ENCODE measurements at places on chromosomes 11 and 22.
A peak's percentile ranks its signal among the peaks of the same experiment; 100 is the strongest.

DNA sequence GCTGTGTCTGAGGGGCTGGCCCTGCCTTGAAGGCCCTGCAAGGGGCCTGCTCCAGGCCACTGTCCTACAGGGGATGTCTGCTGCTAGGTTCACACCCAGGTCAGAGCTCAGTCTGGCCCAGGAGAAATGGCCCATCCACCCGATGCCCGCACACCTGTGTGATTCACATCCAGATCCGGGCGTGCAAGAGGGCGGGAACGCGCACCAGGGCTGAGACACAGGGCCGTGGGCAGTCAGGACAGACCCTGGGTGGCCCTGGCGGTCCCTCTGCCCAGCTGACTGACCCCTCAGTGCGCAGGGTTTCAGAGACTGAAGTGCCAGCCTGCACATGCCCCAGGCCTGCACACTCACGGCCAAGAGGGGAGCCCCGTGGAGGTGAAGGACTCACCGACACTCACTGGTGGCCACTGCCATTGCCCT is 7.4 kb downstream of the TOLLIP start:
- DNase-seq: no peak

- peak; percentile 92 for DNase-seq
Observed at GRCh38 chr11:112882494-112883381, 78.5 kb upstream of the NCAM1 start.

DNA sequence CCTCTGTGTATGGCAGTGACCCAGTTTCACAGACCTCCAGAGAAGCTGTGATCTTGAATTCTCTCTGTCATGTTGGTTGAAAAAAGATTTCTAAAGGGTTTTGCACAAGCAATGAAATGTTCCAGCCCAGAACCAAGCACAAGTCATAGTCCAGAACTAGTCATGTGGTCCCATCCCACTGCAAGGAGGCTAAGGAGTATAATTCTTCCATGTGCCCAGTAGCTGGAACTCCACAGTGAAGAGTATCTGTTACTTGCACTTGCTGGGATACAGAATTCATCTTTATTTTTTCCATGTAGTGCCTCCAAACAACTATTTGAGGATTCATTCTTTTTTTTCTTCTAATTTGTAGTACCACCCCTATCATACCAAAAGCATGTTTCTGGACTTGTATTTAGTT is 9.9 kb upstream of the MMP8 start:
- DNase-seq: no peak

DNA sequence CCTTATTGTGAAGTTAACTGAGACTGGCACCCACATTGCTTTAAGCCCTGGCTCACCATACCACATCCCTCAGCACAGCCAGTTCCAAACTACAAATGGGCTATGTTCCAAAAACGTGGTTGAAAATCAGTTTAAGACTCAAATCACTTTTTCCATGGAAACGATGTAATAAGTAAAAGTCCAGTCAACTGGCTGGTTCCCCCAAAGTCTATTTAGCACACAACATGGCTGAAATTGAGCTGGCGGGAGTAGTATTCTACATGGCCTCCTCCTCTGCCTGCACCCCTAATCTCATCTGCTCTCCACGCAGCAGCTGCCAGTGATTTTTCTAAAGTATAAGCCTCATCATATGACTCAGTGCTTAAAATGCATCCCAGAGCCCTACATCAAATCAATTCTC is 40.9 kb upstream of the BIRC3 start:
- DNase-seq: no peak

DNA sequence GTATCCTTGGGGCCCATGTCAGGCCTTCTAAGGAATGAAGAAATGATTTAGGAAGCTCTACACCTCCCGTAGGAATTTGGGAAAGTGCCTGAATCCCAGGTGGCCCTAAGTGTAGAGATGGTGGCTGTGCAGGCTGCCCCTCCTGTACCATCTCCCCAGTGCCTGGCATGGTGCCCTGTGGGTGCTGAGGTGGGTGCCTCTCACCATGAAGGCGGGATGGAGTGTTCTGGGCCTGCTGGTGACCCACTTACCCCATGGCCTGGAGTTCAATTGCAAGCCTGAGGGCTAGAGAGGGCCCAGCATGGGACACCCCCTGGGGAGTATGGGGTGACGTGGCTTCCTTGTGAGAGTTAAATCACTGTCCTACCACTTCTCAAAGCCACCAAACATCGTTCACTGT is 19.8 kb downstream of the SAMM50 start:
- DNase-seq: no peak

DNA sequence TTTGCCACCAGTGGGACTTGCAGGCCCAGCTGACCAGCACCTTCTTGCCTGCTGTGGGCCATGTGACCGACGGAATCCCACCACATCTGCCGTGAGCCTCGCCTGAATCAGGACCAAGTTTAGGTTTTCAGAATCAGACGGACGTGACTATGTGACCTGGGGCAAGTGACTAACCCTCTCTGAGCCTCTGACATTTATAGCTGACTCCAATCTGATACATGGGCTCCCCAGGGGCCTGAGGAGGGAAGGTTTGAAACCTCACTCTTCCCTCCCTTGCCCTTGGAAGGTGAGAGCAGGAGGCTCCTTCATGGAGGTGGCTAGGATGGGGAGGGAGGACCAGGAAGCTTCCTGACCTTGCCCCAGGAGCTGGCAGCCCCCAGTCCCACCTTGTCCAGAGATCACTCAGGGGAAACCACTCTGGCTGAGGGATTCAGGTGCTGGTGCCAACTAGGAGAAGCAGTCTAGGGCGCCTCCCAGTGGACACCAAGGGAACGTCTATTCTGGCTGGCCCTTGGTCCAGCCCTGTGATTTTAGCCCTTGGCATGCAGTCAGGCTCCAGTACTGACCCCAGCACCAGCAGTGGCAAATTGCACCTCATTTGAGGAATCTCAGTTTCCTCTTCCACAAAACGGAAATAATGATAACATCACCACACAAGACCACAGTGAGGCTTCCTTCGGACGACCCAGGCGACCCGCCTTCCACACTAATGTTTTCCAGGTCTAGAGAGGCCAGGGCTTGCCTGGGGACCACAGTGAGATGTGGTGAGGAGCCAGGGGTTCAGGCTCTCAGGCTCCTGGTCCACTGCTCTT is 47.2 kb upstream of the SYT7 start:
- peak; percentile 9 for DNase-seq

DNA sequence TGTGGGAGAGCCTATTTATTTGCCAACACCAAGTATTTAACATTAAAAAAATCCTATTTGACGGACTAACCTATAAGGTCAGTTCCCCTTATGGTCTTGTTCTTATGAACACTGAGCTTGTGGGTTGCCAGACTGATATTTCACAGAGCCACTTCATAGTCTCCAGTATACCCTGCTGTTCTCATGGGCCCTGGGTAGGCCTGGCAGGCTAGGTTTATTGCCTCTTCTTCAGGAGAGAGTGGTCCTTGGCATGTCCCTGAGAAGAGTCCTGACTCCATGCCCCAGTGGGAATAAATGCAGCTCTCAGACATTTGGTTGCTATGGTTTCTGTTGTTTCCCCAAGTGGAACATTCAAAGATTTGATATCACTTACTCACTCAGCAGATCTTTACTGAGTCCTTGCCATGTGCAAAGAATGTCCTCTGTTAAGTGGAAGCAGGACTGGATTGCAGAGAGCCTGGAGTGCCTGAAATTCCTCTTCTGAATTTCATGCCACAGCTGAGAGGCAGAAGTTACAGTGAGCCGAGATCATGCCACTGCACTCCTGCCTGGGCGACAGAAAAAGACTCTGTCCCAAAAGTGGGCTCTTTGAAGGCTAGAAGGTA is 15.7 kb downstream of the SLC5A1 start:
- DNase-seq: no peak

GRCh38 chr22:23825246-23825905 is 13.4 kb downstream of the DERL3 start:
- no peak for DNase-seq

GRCh38 chr22:19508024-19508776 is 16.0 kb downstream of the CLDN5 start:
- no peak for DNase-seq

DNA sequence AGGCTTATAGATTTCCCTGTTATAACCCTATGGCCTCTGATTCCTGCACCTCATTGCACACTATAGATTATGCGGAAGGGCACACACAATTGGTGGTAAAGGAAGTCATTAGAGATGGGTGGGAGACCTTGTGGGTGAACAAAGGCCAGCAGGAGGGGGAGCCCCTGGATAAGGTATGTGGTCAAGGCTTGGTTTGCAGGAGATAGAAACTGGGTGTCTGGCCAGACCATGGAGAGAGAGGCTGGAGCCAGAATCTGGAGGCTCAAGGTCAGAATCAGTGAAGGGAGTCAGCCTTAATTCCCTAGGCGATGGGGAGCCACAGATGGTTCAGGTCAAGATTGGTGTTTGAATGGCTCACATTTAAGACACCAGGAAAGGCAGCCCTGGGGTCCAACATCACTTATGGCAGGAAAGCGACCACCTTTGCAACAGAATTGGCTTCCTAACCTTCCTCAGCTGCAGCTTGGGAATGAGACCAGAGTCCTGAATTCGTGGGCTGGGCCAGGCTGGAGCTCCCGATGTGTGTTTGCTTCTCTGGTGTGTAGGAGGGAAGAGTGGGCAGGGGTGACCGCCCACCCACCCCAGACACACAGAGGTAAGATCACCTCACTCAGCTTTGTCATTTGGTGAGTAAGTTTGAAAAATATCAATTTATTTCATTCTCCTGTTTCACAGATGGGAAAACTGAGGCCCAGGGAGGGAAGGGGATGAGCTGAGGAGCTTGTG is 22.7 kb upstream of the SCUBE1 start:
- DNase-seq: no peak

- no peak for DNase-seq
Observed at GRCh38 chr11:76962583-76963416, 71.4 kb upstream of the B3GNT6 start.

DNA sequence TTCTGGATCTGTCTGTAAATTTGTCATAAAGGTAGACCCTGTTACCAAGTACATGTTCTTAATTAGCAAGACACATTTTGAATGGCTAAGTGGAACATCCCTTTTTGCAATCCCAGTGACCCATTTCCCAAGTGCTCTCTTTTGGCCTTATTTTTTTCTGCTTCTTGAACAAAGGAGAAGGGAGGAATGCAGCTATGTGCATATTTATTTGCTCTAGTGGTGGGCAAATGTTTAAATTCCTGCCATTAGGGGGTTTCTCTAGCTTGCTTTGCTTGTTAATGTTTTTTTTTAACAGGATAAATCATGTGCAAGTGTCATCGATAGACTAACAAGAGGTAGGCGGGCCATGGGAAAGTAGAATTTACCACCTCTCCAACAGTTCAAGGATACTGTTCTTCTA is 135.7 kb downstream of the COMMD9 start:
- DNase-seq: no peak

DNA sequence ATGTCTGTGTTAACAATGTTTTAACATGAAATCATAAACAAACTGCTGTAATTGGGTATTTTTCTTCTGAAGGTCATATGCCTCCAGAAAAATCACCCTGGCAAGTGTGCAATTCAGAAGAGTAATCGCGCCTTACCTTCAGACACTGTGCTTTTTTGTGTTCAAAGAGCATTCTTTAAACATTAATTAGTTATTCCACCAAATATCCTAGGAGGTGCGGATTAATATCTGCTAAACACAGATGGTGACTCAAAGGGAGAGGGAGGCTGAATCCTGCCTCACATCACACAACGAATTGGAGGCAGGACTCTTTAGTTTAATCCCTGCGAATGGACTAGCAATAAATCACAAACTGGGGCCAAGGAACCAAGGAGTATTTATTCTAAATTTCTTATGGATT is 213.0 kb downstream of the NTM start:
- DNase-seq: no peak

- no peak for DNase-seq
Observed at GRCh38 chr11:76854709-76855108, 6.0 kb upstream of the ACER3 start.

- peak; percentile 90 for DNase-seq
Observed at GRCh38 chr11:61711498-61711897, 31.3 kb downstream of the DAGLA start.

DNA sequence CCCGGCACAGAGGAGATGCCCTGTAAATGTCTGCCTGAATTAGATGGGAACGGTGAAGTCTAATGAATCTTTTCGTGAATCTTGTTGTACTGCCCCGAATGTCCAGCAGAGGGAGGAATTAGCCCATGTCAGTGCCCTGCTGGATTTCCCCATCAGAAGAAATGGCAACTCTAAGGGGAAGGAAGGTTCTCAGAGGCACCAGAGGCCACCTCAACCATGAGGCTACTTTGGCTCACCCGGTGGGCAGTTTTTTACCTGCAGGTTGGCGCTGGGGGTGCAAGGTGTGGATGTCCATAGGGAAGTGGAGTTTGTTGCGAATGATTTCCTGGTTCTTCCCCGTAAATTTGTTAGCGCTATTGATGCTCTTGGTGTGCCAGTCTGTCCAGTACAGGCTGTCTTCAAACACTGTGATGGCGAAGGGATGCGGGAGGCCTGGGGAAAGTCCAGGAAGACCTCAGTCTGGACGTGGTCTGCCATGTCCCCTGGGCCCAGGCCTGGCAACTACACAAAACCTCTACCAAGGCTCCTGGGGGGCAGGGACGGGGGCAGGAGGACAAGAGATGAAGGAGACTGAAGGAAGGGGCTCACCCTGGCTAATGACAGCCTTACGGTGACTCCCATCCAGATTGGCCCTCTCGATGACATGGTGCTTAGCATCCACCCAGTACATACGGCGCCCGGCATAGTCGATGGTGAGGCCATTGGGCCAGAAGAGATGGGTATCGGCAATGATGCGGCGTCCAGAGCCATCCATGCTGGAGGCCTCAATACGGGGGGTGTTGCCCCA is 28.5 kb downstream of the LRP4 start:
- DNase-seq: peak; percentile 21

- DNase-seq: no peak
Observed at GRCh38 chr11:72609045-72609444, 65.2 kb downstream of the PDE2A start.

GRCh38 chr11:17812091-17812864 is 77.7 kb downstream of the KCNC1 start:
- DNase-seq: no peak

GRCh38 chr11:33455867-33456463 is 198.8 kb downstream of the HIPK3 start:
- no peak for DNase-seq

DNA sequence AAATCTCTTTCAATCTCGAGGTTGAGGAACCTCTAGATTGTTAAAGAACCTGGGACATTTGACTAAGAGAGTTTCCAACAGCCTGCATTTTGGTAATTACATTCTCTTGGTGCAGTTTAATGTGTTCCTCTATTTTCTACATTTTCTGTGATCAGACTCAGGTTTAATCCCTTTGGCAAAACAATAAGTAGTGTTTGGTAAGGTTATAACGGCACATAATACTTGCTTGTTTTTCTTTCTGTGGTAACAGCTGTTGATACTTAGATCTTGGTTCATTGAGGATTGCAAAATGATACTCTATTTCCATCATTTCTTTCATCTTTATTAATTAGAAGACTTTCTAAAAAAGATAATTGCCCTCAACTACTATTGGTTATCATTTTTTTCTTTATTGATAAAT is 271.3 kb downstream of the SBF2 start:
- no peak for DNase-seq

- no peak for DNase-seq
Observed at GRCh38 chr11:62804310-62805075, 747 bp downstream of the NXF1 start.

- no peak for DNase-seq
Observed at GRCh38 chr11:125455851-125456250, 40.2 kb downstream of the FEZ1 start.

GRCh38 chr11:122032317-122032716 is 83.7 kb downstream of the BLID start:
- no peak for DNase-seq

- no peak for DNase-seq
Observed at GRCh38 chr22:43295660-43296059, 47.5 kb downstream of the SCUBE1 start.

GRCh38 chr11:78217650-78218541 is 29.2 kb downstream of the USP35 start:
- DNase-seq: no peak
